ENCODE measurements at places on chromosomes 16 and 17.
A peak's percentile ranks its signal among the peaks of the same experiment; 100 is the strongest.

- no peak for DNase-seq
Measured at GRCh38 chr16:396199-396598, 800 bp upstream of the NME4 start.

GRCh38 chr17:80817321-80817845, 174.3 kb upstream of the CHMP6 start:
- no peak for DNase-seq

DNA sequence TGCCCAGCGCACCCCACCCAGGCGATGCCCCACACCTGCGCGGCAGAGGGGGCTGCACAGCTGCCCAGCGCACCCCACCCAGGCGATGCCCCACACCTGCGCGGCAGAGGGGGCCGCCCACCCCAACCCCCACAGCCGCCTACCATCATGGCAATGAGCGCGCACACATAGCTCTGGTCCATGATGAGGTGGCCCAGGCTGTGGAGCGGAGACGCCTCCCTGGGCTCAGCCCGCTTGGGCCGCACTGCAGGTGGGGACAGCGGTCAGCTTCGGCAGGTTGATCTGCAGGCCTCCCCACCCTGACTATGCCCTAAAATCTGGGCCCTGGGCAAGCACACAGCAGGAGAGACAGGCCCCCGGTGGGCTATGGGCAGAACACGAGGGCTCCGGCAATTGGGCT, 30.2 kb downstream of the CTU2 start:
- no peak for DNase-seq

- no peak for DNase-seq
Measured at GRCh38 chr17:75205793-75206163, 299 bp downstream of the NUP85 start.

GRCh38 chr16:50102051-50102746, 36.4 kb downstream of the HEATR3 start:
- DNase-seq = peak; percentile 42

- DNase-seq = no peak
Measured at GRCh38 chr16:77805398-77805797, 17.0 kb downstream of the VAT1L start.

DNA sequence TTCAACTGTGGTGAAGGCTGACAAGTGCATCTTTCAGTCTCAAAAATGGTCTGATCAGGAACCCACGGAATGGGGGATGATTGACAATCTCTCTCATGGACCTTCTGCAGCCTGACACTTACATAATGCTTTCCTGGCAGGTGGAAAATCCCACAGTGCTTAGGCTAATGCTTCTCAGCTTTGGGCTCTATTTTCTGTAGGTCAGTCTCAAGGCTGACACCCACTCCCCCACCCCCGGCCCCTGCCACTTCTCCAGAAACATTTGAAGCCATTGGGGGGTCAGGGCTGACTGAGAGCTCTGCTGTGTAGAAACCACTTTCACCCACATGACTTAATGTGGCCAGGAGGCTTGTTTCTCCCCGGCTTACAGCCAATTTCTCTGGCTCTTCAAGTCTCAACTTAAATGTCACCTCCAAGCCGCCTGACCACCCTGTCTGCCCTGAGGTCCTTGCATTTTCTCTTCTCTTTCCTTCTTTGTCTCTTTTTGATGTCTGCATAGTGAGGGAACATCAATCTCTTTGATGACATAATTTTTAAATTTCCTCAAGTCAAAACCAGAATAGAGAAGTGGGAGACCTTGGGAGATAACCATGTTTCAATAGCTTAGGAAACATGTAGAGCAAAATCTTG, 16.7 kb upstream of the IRF8 start:
- DNase-seq = no peak

GRCh38 chr17:45168991-45169752, 7.5 kb downstream of the HEXIM2 start:
- DNase-seq = no peak

- DNase-seq = no peak
Measured at GRCh38 chr16:11417487-11417886, 72.2 kb downstream of the RMI2 start.

DNA sequence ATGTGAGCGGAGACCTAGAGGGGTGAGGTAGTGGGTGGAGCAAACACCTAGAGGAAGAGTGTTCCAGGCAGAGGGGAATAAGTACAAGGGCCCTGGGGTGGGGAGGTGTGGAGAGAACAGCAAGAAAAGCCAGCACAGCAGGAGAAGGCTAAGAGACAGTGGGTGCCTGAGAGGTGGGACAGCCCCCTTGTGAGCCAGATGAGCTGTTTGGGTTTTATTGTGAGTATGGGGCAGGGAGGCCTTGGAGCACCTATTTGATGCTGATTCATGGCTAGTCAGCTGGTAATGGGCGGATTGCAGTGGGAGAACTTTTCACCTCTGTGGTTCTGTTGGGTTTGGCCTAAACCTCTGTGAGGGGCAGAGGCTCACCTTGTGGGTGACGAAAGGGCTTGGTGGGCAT, 68.4 kb downstream of the ABCC1 start:
- DNase-seq = no peak

DNA sequence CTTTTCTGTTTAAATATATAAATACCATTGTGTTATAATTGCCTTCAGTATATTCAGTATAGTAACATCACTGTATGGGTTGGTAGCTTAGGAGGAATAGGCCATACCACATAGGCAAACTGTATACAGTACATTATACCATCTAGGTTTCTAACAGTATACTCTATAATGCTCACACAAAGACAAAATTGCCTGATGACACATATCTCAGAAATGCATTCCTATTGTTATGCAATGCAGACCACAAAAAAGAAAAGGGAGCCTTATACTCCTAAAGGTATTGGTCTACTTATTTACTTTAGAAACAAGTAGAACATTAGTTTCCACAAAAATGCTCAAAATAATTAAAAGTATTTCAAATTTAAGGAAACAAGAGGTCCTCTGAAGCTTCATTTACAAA, 47.9 kb downstream of the SETD6 start:
- DNase-seq = peak; percentile 11

- DNase-seq = no peak
Measured at GRCh38 chr17:82713071-82713723, 3.3 kb upstream of the FN3KRP start.

- no peak for DNase-seq
Measured at GRCh38 chr16:4869147-4869805, 22.0 kb downstream of the UBN1 start.

- peak; percentile 21 for DNase-seq
Measured at GRCh38 chr16:31696968-31697743, 169.5 kb downstream of the AHSP start.

DNA sequence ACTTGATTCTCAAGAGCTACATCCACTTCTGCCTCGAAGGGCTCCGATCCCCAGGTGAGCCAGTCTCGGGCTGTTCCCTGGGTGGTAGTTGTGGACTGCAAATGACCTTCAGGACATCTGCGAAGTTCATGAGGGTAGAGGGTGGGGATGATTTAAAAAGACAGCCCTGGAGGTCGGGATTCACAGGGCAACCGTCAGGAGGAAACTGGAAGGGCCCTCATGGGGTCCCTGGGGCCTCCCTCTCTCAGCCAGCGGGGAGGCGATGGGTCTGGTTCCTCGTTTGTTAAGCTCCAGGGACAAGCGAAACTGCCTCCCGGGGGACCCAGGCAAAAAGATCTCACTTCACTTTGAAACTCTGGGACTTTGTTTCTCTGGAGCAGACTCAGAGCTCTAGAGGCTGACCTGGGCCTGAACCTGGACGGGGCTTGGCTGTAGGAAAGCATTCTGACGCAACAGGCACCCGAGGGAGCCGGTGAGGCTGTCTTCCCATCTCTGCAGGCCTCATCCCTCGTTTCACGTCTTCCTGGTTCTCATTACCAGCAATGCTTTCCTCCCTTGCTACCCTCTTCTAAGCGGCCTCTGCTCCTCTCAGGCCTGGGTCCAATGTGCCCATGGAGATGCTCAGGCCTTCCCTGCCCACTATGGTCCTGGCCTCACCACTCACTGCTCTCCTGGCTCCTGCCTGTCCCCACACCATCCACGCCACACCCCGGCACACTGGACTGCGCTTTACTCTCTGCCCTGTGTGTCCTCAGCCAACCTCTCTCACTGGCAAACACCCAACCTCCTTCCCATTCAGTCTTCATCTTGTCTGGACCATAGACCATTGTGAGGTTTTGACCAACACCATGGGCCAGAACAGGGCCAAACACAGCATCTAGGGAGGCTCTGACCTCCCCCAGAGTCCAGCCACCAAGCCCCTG, 214.2 kb upstream of the TNRC6C start:
- DNase-seq = no peak

DNA sequence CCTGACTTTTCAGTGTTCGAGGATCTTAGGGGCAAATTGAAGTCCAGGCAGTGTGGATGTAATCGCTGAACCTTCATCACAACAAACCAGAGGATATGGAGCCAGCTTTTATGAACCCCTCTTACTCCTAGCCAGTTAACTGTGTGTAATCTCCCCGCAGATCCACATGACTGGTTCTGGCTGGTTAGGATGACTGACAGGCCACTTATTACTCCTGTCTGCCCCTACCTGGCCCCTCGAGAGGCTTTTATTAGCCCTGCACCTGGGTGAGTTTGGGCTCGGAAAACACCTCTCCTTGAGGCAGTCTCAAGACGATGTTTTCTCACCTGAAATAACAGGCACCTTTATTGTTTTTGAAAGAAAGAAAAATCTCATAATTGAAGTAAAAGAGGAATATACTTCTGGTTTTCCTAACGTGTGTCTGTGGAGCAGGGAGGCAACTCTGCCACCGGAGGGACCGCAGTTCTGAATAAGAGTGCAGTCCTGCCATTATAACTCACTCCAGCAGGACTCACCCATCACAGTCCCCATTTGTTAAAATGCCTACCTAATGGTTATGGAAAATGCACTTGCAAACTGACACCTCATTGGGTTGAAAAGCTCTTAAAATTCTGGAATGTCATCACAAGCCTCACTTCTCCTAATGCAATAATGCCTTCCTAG, 291.9 kb upstream of the N4BP1 start:
- DNase-seq = no peak

DNA sequence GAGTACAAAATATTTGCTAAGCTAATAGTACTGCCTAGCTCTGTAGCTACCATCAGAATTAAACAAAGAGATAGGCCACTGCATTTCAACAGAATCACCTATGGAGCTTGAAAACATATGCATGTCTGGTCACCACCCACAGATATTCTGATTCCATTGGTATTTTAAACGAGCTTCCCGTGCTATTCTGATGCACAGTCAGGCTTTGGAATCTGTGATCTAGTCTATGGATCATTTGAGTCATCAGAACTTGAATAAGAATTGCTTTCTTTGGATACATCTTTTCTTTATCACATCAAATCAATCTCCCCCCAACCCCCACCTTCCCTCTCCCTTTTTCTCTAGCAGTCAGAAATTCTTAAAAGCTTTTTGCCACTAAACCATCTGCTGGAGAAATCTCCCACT, 124.7 kb downstream of the NPIPB5 start:
- no peak for DNase-seq

- no peak for DNase-seq
Measured at GRCh38 chr17:73616873-73617404, 27.3 kb downstream of the SDK2 start.

GRCh38 chr17:41013606-41014005, 4.7 kb upstream of the KRTAP3-1 start:
- DNase-seq = peak; percentile 46

DNA sequence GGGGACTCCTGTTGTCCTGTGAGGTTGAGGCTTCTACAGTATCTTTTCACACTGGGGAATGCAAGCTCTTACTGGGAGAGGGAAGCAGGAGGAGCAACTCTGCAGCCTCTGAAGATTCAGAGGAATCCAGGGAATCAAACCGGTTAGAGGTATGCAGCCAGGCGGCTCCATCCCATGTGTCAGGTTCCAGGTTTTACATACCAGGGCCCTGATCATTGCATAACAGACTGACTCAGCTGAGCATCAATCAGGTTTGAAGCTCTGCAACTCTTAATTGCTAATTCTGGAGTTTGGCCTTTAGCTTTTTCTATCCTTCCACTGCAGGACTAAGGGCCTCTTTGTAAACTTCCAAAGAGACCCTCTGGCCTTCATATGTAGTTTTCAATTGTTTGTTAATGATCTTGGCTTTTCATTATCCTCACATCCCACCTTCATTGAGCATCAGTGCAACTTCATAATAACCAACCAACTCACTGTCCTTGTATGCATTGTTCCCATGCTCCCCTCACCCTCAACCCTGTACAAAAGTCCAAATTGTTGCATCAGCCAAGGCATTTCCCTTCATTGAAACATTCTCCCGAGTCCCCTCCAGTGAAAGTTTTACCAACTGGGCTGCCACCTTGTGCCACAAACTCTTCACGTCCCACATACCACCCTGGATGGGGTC, 59.7 kb upstream of the DHX40 start:
- DNase-seq = no peak

- no peak for DNase-seq
Measured at GRCh38 chr16:1468426-1468810, 6.4 kb downstream of the CLCN7 start.

- no peak for DNase-seq
Measured at GRCh38 chr17:17557796-17558195, 33.7 kb downstream of the PEMT start.
